H4 (cell line): ENCODE measurements at places on chromosomes 4 and X. TPM values are rescaled to one million over a fixed set of nuclear protein-coding genes. Genes with fewer than 3 reads are reported as not detected.

P2RY4 gene
- total RNA-seq, result not detected in 2 replicates

DNA sequence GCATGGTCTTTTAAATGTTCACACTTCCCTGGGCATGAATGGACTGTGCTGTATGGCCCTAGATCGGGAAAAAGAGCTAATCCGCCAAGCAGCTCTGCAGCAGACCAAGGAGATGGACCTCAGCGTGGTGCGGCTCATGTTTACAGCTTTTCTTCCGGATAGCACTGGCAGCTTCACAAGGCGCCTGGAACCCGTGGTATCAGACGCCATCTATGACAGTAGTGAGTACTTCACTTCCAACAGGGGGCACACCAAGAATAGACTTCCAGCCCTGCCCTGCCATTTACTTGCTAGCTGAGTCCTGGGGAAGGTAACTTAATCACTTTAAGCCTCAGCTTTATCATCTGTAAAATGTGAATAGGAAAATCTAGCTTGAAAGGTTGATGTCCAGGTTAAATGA lies 77.7 kb downstream of the NFKB1 start:
- no peak for DNase-seq

GRCh38 chr4:12852338-12853307 lies 631.5 kb downstream of the RAB28 start:
- DNase-seq, result peak; percentile 88

- DNase-seq, result no peak
These were observed 86.6 kb upstream of the JADE1 start for GRCh38 chr4:128722911-128723310.

GRCh38 chrX:21960569-21961541 lies 20.3 kb downstream of the SMS start:
- no peak for DNase-seq

- DNase-seq, result peak; percentile 21
These were observed 15.0 kb downstream of the BRCC3 start for GRCh38 chrX:155086202-155086840.

DNA sequence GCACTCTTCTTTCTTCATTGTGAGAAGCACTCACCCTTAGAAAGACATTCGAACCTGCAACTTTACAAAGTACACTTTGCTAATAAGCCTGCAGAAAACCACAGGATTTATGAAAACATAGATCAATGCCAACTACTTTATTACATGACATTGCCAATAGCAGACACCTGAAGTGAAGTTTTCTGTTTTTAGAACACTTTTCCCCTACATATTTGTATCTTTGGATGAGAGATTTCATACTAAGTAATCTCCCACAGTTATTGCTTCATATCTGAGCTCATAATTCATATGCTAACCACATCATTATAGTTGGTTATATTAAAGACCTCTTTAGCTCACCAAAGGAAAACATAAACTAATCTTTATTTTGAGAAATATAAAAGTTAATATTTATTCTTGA lies 276.5 kb upstream of the CTSO start:
- no peak for DNase-seq
